ENCODE measurements at places on chromosomes 5 and 9. TPM values are rescaled to one million over a fixed set of nuclear protein-coding genes. Genes with fewer than 3 reads are reported as not detected.

- ATAC-seq: peak; percentile 49
Observed at GRCh38 chr5:178330791-178331404, 98.3 kb upstream of the PHYKPL start.

DNA sequence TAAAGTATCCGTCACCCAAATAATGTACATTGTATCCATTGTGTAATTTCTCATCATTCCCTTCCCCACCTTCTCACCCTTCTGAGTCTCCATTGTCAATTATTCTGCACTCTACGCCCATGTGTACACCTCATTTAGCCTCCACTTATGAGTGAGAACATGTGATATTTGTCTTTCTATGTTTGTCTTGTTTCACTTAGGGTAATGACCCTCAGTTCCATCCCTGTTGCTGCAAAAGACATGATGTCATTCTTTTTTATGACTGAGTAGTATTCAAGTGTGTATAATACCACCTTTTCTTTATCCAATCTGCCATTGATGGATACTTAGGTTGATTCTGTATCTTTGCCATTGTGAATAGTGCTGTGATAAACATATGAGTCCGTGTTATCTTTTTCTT is 4.9 kb upstream of the SPATA31C2 start:
- ATAC-seq: no peak

- ATAC-seq: no peak
Observed at GRCh38 chr5:134583766-134584165, 48.9 kb downstream of the SAR1B start.

- ATAC-seq: no peak
Observed at GRCh38 chr5:140262839-140263238, 40.1 kb downstream of the PFDN1 start.

- no peak for ATAC-seq
Observed at GRCh38 chr5:81192373-81192750, 40.8 kb upstream of the CKMT2 start.

GRCh38 chr5:160269017-160269416 is 39.7 kb downstream of the FABP6 start:
- ATAC-seq: peak; percentile 94

DNA sequence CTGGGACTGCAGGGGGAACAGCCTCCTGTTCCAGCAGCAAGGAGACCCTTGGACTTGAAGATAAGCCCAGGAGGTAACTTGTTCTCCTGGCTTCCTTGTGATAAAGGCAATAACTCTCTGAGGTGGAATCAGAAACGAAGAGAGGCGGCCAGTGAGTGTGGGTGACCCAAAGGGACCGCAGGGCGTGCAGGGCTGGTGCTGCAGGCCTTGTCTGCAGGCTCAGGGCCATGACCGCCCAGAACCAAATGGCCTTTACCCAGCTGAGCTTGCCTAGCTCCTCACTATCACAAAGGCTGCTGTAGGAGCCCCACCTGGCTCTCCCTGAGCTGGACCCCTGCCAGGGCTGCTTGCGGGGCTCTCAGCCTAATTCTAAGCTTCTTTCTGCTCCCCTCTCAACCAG is 72.5 kb downstream of the NDFIP1 start:
- ATAC-seq: no peak

DNA sequence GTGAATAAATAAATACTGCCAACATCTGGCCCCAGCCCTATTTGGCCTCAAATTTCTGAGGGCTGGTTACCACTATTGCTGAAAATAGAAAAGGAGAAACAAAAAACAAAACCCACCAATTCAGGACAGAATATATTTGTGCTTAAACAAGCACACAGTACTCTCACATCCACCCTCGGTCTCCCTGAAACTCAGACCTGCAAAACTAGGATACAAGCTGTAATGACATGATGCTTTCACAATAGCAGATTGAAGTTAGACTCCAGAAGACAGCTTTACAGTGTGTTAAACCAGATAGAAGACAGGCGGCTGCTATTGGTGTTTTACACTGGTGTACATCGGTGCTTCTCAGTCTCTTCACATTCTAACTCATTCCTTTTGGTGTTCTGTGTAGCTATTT is 214.9 kb upstream of the DMRT1 start:
- ATAC-seq: peak; percentile 30

- ATAC-seq: no peak
Observed at GRCh38 chr5:137754961-137755762, 999 bp upstream of the HNRNPA0 start.

GRCh38 chr5:42621662-42622061 is 135.0 kb upstream of the CCDC152 start:
- ATAC-seq: no peak

- ATAC-seq: no peak
Observed at GRCh38 chr5:136035837-136036236, 7.0 kb downstream of the TGFBI start.

DNA sequence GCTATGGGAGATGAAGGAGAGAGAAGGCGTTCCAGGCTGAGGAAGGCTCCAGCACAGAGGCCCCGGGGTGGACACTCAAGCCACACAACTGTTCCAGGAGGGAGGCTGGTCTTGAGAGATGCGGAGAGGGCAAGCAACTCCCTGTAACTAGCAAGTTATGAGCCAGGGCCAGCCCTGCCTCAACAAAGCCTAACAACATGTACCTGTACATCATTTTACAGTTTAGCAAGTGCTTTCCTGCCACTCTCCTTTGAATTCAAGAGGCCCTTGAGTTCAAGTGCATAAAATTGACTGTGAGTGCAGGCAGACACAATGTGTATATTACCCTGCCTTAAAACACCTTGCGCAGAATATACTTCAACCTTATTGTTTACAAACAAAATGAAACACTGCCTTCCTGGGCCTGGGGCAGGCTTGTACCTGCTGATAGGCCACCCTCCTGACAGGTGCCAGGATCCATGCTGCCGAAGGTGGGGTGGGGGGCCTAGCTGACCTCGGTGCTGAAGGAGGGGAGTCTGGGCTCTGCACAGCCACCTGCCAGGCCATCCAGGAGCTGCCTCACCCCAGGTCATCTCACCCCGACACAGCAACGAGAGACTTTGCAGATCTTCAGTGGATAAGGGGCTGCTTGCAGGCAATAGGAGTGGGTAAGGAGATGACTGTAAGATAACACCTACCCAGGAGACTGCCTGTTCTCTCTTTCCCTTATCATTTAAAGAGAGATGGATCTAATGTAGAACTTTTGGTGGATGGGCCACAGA is 80.0 kb downstream of the PPARGC1B start:
- no peak for ATAC-seq

DNA sequence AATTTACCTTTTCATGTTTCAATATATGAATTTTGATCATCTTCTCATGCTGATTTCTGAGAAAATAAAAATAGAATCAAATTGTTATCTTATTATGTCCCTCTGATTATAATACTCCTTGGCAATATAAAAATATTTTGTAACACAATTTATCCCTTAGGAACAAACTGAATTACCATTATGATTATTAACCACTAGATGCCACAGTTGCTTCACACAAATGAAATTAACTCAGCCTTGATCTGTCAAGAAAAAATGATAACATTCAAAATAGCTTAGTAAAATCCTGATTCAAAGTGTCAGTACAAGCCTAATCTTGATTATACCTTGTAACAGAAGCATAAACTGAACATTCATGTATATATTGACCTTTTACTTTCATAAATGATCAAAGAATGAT is 4.8 kb upstream of the CHSY3 start:
- no peak for ATAC-seq

DNA sequence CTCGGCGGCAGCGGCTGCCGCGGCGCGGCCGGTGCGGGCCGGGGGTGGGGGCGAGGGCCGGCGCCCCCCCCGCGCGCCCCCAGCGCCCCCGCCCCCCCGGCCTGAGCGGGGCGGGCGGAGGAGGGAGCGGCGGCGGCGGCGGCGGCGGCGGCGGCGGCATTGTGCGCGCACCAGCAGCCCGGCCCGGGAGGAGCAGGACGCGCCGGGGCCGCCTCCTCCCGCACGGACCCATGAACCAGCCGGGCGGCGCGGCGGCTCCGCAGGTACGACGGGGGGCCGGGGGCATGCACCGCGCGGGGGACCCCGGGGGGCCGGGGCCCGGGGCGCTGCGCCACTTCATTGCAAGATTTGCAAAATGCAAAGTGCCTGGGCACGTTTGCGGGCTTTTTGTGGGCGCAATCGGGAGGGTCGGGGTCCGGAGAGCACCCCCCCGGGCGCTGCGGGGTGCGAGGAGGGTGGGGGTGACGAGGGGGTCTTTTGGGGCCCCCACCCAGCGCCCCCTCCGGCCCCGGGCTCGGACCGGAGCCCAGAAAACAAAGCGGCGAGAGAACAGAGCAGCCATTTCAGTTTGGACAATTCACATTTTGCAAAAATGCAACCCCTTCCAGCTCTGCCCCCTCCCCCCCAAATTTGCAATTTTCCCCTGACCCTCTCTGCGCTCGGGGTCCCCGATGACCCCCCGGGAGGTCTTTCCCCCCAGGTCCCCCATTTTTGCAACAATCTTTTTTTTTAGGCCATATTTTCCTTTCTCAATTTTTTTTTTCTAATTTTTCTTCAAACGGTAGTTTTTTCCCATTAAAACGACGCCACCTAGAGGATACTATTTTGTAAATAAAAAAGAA is at the start of gene ZNF618:
Gene ZNF618 (plus strand): TSS at position 159 of the 842 bp plus-strand sequence. CDS start 72 bp downstream, at position 231.
- ATAC-seq: peak; percentile 91

DNA sequence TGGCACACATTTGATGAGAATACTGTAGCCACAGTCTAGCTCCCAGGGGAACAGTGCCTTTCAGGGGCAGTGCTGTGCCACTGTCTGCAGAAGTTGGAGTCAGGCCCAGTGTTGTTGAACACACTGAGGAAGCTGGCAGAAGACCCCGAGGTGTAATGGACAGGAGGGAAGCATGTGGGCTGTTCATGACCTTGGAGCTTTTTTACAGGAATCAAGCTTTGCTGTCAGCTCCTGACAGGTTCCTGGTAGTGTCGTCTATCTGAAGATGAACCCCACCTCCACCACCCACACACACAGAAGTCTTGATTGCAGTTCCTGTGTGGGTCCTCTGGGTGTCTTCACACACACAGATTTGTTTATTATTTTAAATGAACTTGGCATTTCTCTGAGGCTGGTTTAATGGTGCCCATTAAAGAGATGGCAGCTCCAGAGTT is 40.3 kb upstream of the TNFAIP8 start:
- ATAC-seq: peak; percentile 74

DNA sequence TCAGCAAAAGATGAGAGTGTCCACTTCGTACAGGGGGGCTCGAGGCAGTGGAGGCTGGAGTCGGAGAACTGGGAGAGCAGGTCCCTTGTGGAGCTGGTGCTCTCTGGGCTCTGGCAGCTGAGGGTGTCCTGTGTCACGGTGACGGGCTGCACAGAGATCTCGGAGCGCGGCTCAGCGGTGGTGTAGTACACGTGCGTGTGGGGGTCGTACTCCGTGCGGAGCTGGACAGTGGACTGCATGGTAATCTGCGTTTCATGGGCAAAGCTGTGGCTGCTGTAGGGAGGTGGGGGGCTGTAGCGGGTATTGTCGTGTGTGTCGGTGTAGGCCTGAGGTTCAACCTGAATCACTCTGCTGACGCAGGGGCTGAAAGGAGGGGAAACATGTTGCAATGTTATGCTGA is 48.0 kb downstream of the PTCH1 start:
- no peak for ATAC-seq

DNA sequence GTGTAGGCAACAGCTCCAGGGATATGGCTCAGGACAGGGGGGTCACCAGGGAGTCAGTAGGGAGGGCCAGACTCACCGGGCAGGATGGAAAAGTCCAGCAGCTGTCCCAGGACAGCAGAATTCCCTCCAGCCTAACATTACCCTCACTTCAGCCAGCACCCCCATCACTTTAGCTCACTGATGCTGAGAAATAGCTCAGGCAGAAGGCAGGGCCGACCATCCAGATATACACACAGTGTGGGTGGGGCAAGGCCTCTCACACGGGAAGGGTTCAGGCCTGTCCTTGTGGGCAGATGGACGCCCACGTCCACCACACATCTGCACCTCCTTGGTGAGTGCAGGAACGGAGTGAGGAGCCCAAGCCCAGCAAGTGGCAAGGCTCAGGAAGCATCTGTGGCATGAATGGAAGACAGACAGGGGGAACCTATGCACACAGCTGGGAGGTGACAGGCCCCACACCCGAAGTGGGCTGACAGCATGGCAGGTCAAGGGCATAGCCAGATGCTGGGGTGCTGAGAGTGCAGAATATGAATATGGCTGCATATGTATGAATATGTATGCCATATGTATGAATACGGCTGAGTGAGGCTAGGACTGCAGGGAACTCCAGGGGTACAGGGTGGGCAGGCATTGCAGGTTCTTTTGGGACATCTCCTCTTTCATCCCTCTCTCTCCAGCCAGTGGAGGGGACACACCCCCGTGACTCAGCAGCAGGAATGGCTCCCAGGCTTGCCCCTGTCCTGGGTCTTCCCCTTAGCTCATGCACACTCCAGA is 17.0 kb downstream of the BICD2 start:
- peak; percentile 56 for ATAC-seq

DNA sequence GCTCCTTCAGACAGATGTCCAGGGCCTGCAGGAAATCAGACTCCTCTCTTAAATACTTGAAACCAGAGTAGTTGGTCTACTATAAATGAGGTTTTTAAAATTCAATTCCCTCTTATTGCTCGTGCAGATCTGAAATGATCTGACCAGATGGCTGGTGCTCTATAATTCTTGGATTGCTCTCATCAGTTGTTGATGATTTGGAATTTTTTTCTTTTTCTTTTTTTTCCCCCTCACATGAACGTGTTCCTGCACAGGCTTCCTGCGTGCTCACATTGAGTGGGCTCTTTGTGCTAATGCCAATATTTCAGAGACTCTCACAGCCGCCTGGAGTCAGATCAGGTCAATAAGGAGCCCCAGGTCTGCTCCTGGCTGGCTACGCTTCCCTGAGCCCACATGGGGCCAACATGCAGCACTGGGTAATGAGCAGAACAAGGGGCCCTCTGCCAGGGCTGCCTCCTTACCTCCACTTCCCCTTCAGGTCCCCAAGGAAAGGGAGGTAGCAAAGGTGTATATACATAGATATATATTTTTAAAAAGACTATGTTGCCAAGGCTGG is 82.0 kb downstream of the SIL1 start:
- no peak for ATAC-seq

DNA sequence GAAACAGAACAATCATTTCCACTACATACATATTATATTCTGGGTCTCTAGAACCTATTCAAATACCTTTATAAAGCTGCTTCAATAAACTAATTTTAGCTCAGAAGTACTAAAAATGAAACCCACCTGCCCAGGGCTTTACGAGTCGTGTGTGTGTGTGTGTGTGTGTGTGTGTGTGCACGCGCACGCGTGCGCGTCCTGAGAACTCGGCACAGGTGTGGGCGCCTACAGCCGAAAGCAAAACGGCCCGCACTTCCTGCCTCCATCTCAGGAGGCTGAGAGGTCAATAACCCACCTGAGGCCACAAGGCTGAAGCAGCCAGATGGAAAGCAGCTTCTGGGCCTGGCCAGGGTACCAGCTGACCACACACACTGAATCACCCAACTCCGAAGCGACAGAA is 3.0 kb downstream of the CLPTM1L start:
- no peak for ATAC-seq

- ATAC-seq: peak; percentile 79
Observed at GRCh38 chr5:135508496-135509005, 27.2 kb downstream of the NEUROG1 start.

GRCh38 chr5:168318240-168318639 is 26.8 kb downstream of the WWC1 start:
- no peak for ATAC-seq

Gene PCDHB7
- 0.50 TPM for total RNA-seq

Gene PCDHB14
- 15.5 TPM for total RNA-seq

Gene KCNN2
- 4.4 TPM for total RNA-seq

Gene TEX48
- not detected for total RNA-seq

Gene CYFIP2
- 8.0 TPM for total RNA-seq

Gene FAM169A
- 1.9 TPM for total RNA-seq

Gene SPINK6
- not detected for total RNA-seq

Gene NUP214
- total RNA-seq: 12.2 TPM

Gene CCL28
- not detected for total RNA-seq

Gene CAMK2A
- total RNA-seq: 4.0 TPM

Gene GABRA6
- total RNA-seq: not detected

Gene WDR31
- 4.2 TPM for total RNA-seq

Gene PCDHGB6
- 45.6 TPM for total RNA-seq

Gene FOXD4L6
- total RNA-seq: 2.0 TPM

Gene TPPP
- total RNA-seq: 24.6 TPM

Gene TAF1L
- total RNA-seq: 0.19 TPM
